SIG-M5 (cell line): ENCODE measurements at places on chromosomes 13 and 19.

GRCh38 chr19:16445238-16446107, 26.3 kb downstream of the EPS15L1 start:
- no peak for DNase-seq

DNA sequence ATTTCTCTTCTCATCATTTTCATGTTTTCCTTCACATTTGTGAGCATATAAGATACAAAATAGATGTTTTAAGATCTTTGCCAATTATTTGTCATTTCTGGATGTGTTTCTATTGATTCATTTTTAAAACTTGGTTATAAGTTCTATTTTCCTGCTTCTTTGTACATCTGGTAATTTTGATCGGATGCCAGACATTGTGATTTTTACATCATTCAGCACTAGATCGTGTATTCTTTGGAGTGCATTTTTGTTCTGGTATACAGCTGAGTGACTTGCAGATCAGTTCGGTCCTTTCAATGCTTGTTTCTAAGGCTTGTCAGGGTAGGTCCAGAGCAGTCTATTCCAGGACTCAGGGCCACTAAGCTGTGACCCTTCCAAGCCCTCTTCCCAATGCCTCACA, 198.2 kb downstream of the KLF12 start:
- DNase-seq, result no peak

DNA sequence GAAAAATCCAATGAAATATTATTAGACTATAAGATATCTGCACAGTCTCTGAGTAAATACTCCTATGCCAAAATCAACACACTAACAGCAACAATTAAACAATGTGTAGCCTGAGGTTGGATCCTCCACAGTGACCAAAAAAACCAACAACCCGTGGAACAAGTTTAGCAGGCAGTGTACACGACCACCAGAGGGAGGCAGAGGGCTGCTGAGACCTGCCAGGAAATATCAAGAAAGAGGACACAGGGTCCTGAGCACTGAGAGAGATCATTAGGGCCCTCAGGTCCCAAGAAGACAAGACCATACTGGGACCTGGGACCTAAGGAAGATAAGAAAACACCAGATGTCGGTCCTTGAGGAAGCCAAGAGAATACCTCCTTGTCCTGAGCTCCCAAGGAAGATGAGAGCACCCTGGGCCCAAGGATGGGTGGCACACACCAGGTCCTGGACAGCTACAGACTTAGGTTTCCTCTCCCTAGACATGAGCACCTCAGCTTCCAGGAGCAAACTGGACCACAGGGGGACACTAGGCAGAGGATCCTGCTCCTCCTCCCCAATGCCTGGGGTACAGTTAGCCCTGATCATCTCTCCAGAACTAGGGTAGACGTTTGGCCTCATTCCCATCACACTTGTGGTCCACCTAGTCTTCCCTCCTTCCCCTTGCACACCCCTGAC, 822 bp upstream of the ZNF274 start:
- DNase-seq, result no peak

DNA sequence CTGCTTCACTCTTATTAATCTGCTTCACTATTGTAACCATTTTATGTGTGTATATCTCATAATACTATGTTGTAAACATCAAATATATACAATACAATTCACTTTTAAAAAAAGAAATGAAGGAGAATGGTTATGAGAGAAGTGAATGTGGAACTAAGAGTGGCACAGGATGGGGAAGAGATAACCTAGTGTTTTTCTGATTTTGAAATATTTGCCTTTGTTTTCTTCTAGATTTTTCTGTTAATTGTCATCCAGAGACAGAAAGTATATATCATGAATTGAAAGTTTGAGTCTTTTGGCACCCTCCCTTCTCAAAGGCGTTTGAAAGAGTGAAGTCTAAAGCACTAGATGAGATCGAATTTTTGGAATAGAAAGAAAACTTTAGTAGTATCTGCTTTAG, 2.8 kb downstream of the DNAJC3 start:
- DNase-seq, result no peak

DNA sequence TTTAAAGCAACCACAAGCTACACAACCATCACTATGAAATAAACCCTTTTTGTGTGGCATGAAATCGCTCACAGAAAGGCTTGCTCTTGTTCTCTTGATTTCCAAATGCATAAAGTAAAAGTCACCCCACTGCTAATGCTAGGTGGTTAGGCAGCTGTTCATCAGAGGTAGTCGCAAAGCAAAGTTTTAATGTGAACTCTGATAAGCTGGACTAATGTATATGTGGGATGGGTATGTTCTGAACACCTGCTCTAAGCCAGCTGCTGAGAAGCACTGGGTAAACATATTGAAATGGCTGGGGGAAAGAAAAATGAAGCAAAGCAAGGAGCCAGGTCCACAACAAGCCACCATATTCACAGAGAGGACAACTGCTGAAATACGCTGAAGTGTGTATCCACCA, 142.3 kb downstream of the KLF12 start:
- no peak for DNase-seq

GRCh38 chr13:29934531-29935308, 84.3 kb upstream of the UBL3 start:
- DNase-seq, result no peak

DNA sequence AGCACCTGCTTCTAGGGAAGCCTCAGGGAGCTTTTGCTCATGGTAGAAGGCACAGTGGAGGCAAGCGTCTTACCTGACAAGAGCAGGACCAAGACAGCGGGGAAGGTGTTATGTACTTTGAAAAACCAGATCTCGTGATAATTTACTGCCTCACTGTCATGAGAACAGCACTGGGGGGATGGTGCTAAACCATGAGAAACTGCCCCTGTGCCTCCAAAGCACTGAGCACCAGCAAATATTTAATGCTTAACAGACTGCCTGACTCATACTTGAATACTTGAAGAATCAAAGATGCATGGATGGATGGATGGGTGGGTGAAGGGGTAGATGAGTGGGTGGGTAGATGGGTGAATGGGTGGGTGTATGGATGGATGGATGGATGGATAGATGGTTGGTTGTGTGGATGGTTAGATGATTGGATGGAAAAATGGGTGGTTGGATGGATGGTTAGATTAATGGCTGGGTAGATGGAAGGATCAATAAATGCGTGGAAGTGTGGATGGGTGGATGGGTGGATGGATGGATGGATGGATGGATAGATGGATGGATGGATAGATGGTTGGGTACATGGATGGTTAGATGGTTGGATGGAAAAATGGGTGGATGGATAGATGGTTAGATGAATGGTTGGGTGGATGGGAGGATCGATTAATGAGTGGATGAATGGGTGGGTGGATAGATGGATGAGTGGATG, 101.1 kb upstream of the IPO5 start:
- DNase-seq, result no peak

DNA sequence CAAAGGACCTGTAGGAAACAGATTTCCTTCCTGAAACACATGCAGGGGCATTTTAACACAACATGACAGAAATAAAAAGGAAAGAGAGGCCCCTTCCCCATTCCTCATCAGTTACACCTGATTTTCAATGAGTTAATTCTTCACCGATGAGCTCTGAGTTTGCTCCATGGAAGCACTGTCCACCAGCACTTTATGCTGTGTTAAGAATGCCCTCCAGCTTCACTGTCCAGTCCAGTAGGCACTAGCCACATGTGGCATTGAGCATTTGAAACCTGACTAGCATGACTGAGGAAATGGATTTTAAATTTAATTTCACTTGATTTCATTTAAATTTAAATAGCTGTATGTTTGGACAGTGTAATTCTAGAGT, 217.2 kb upstream of the SLC10A2 start:
- DNase-seq, result no peak

DNA sequence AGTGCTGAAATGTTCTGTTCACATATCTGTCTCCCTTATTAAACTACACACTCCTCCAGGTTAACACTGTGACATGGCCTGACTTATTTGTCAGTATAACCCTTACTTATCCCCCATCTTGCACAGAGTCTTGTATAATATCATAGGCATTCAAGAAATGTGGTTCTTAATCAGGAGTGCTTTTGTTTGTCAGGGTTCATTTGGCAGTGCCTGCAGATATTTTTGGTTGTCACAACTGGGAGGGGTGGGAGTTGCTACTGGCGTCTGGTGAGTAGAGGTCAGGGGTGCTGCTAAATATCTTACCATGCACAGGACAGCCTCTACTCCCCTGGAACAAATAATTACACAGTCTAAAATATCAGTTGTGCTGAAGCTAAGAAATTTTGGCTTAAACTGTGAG, 20.4 kb upstream of the OBI1 start:
- no peak for DNase-seq

DNA sequence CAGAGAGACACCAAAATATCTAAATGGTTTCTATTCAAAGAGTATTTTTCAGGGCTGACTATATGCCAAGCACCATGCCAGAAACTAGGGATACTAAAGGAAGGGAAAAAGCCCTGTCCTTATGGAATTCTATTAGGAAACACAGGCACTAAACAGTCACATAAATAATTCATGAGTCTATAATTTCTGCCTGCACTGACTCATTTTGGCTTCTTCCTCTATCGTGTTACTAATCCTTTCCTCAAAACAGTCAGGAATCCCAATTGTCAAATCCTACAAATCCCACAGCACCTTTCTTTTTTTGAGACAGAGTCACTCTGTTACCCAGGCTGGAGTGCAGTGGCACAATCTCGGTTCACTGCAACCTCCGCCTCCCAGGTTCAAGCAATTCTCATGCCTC, 29.2 kb downstream of the XPO4 start:
- no peak for DNase-seq

DNA sequence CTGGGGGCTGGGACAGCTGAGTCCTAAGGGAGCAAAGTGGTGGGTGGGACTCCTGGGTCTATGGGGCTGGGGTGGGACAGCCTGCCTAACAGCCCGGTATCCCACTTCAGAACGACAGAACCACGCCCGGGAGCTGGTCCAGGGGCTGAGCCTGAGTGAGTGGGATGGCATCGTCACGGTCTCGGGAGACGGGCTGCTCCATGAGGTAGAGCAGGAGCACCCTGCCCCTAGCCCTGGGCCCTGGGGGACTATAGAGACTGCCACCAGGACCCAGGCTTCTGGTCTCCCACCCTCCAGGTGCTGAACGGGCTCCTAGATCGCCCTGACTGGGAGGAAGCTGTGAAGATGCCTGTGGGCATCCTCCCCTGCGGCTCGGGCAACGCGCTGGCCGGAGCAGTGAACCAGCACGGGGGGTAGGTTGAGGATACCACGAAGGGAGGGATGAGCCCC, 8.6 kb downstream of the SPHK2 start:
- no peak for DNase-seq

DNA sequence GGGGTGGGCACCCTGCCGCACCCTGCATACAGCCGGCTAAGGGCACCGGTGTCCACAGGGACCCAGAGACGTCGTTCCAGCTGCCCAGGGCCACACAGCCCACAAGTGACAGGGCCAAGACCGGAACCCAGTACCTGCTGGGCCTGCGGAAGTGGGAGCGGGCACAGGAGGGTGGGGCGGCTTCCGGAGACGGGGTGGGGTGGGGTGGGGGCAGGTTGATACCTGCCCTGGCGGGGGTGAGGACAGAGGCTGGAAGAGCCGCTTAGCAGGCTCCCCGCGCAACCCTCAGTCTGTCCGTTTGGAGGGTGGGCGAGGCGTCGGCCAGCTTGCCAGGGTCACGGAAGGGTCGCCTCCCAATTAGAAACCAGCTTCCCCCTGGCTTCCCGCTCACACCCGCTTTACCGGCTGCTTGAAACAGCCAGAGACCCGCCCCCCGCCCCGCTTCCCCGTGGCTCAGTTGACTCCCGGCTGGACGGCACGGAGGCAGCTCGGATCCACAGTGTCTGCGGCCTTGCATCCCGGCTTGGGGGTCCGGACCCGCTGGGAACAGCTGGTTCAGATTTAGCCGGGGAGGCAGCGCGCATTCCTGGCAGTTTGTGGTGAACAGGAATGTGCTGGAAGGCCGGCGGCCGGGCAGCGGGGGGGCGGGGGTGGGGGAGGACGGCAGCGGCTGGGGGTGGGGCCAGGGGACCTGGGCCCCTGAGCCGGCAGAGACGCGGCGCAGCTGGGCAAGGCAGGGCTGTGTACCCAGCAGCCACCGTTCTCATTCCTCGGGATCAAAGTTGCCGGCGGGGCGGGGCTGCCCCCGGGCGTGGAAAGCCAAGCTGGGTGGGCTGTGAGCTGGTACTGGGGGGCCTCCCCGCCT, 1.9 kb downstream of the CNN2 start:
- no peak for DNase-seq

DNA sequence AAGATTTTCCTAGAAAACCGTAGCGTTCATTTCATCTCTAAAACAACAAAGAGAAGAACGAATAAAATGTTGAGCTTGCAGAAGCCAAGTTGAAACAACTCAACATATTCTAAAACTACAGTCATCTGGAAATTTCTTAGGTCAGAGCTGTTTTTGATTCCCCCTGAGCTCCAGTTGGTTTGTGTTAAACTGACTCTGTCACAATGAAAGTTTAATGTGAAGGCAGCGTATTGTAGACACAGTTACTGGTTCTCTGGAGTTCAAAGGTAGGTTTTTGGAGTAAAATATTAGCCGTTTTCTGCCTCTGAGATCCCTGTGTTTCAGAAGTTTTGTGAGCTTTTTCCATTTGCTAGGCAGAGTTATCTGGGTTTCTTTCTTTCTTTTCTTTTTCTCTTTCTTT, 2.2 kb downstream of the ARHGEF7 start:
- DNase-seq, result no peak

- DNase-seq, result no peak
Observed at GRCh38 chr13:110676595-110677587, 29.0 kb downstream of the CARS2 start.

- DNase-seq, result no peak
Observed at GRCh38 chr19:6011794-6012193, 33.9 kb upstream of the RANBP3 start.

DNA sequence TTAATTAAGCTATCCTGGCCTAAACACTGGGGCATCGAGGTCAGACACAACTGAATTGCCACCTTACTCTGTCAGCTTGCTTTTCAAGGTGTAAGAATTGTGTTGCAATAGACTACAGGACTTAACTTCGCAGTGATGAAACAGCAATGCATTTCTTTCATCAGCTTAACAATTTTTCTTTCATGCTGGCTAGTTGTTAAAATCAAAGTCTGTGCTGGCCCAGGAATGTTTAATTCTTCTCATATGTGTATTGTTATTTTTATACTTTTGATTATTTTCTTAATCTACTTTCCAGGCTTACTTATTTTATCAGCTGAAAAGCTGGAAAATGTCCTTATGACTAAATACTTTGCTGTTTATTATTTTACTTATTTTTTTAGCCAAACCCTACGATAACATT, 79.7 kb downstream of the EFNB2 start:
- DNase-seq, result no peak

- DNase-seq, result no peak
Observed at GRCh38 chr19:28168557-28168956, 1044.4 kb downstream of the UQCRFS1 start.

GRCh38 chr13:84445776-84446175, 563.5 kb upstream of the SLITRK1 start:
- no peak for DNase-seq

DNA sequence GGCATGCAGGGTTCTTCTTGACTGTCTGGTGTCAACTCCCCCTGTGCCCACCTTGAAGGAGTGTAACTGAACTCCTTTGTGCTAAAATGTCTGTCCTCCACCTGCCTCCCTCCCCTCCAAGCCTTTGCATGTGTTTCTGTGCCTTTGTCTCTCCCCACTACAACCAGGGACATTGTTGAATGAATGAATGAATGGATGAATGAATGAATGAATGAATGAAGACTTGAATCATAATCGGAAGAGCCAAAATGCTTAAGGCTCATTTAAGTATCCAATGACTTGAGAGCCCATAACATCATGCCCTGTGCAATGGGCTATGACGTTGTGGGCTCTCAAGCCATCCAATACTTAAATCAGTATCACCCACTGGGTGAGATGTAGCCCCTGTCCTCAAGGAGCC, 9.0 kb upstream of the GPR183 start:
- DNase-seq, result no peak
